ENCODE measurements at places on chromosomes 13 and 19.
A peak's percentile ranks its signal among the peaks of the same experiment; 100 is the strongest.

- DNase-seq: no peak
These were observed 4.3 kb downstream of the CDX2 start for GRCh38 chr13:27964741-27965323.

DNA sequence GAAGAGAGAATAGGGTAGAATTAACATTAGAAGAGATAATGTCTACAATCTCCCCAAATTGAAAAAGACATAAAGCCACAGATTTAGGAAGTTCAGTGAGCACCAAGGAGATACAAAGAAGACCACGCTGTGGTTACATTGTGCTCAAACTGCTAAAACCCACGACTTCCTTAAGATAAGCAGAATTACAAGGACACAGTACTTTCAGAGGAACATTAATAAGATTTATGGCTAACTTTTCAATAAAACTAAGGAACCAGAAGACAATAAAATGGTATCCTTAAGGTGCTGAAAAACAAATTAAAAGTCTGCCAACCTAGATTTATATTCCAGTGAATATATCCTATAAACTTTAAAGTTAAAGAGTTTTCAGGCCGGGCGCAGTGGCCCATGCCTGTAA is 7.4 kb upstream of the IL17D start:
- DNase-seq: no peak

DNA sequence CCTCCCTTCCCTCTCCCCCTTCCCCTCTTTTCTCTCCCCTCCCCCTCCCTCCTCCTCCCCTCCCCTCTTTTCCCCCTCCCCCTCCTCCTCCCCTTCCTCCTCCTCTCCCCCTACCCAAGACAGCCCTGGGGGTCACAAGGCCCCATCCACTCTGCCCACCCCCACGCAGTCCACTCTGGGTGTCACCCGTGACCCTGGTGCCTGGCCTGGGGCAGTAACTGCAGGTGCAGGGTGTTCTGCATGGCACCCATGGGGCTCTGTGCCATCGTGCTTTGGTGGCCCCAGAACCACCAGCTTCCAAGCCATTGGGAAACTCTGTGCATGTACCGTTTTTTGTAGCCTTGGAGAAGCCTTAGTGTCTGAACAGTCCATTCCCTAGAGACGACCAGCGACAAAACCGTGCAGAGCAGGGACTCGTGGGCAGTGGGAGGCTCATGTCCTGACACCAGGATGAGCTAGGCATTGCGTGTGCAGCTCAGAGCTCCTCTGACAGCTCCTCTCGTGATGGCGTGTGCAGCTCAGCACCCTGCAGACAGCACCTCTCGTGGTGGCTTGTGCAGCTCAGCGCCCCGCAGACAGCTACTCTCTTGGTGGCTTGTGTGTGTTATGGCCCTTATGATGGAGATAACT is 43.7 kb upstream of the F7 start:
- no peak for DNase-seq

GRCh38 chr13:36666477-36667229 is 7.2 kb upstream of the SERTM1 start:
- DNase-seq: no peak

- DNase-seq: no peak
These were observed 753.9 kb downstream of the OLFM4 start for GRCh38 chr13:53782488-53782961.

- no peak for DNase-seq
These were observed 134.3 kb upstream of the SLITRK5 start for GRCh38 chr13:87536899-87537298.

DNA sequence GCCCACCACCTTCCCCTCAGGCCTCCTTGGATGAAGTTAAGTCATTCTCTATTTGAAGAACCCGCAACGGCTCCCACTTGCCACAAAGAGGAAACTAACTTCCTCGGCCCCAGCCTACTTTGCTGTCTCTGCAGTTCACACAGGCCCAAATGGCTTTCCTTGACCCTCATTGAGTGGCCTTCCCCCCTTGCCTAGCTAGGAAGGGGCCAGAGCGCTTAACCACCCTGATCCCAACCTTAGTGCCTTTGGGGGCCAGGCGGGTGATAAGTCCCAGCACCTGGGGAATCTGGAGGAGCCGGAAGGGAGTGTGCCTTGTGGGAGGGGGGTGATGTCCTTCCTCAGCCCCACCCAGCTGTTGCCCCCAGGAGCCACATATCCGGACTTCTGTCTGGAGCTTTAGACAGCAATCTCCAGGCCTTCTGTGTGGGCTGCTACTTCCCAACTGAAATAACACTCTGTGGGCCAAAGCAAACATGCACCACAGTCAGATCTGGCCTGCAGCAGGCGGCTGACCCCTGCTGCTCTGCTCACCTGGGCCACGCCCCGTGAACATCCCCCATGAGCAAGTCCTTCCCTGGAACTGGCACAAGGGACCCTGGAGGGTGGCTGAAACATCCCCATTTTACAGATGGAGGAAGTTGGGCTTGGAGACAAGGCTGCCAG is 10.5 kb downstream of the NECTIN2 start:
- no peak for DNase-seq

GRCh38 chr13:74322562-74322961 is 188.4 kb upstream of the KLF12 start:
- no peak for DNase-seq

DNA sequence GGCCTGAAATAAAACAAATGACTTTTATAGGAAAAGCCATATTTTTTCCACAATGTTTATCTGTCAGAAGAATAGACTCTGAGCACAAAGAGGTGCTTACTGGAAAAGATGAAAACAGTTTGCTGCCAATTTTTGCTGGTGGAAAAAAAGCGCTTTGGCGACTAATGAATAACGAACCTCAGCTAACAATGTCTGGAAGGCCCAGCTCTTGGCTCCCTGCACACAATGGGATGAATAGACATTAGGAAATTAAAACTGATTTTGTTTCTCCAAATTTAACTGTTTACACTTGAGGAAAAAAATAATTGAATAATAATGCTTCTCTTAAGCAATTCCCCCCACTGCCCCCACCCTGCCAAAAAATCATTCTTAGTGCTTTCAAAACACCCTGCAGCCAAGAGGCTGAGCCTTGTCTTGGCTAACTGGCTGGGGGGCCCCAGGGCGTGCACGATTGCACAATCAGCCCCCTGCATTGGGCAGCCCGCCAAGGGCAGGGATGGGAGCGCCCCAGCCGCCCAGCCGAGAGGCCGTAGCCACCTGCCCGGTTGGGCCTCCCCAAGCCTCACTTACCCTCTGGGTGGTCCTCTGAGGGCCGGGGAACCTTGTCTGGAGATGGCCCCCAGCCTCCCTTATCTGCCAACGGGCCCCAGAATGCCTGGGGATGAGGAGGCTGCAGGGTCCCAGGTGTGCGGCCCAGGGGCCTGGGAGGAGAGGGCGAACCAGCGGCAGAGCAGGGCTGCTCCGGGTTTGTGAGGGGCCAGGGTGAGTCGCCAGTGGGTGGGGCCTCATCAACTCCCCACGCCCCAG is 16.8 kb downstream of the CEBPG start:
- no peak for DNase-seq

- no peak for DNase-seq
These were observed 213.8 kb downstream of the KCTD12 start for GRCh38 chr13:76672420-76672819.

GRCh38 chr19:48487948-48488347 is 18.8 kb downstream of the CYTH2 start:
- no peak for DNase-seq

- DNase-seq: peak; percentile 68
These were observed at the start of gene CELF5 for GRCh38 chr19:3224346-3225168. TSS of gene CELF5 (plus strand) at chr19:3224661. CDS start at chr19:3224740, 79 bp downstream.

DNA sequence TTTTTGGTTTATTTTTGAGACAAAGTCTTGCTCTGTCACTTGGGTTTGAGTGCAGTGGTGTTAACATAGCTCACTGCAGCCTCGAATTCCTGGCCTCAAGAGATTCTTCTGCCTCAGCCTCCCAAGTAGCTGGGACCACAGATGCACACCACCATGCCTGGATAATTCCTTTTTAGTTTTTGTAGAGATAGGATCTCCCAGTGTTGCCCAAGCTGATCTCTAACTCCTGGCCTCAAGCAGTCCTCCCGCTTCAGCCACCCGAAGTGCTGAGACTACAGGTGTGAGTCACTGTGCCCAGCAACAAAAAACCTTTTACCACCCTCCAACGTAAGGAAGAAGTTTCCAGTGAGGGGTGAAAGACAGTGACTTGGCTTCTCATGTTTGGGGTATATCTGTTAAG is 81.1 kb upstream of the TSHZ3 start:
- DNase-seq: no peak

DNA sequence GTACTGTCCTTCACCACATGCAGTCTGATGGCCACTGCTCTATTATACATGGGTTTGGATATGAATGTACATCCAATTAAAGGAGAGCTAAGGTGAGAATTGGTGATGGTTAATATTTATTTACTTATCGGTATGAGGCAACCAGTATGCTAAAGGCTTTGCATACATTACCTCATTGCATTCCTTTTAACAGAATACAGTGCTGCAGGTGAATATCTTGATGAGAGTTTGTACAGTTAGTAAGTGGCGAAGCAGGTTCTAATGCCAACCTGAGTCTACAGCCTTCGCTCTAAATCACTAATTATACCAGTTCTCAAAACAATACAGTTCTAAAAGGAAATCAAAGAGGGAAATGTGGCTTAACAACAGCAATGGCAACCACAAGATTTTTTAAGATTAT is 284.1 kb downstream of the ITGBL1 start:
- no peak for DNase-seq

- DNase-seq: no peak
These were observed 55.6 kb downstream of the TMED1 start for GRCh38 chr19:10780368-10780767.

DNA sequence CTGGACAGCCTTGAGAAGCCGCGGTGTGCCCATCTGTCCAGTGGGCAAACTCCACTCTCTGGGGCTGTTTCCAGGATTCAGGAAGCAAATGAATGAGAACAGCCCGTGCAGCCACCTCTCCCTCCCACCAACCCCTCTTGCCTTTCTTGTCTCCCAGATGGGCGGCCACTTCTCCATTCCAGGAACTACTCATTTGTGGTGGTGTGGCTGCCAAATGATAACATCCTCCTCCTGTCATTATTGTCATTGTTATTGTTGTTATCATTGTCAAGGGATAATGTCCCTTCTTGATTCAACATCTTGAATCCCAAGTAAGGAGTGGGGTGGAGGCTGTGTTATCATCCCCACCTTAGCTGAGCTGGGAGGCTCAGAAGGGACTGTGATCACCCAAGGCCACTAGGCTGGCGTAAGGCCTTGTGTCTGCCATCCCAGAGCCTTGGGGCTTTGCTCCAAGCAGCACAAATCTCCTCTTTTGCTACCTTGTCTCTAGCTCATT is 1.6 kb downstream of the DNM2 start:
- DNase-seq: no peak

GRCh38 chr19:39645800-39646411 is 9.8 kb upstream of the LGALS16 start:
- peak; percentile 19 for DNase-seq

- DNase-seq: no peak
These were observed 790.9 kb upstream of the PRR20A start for GRCh38 chr13:56349866-56350265.

DNA sequence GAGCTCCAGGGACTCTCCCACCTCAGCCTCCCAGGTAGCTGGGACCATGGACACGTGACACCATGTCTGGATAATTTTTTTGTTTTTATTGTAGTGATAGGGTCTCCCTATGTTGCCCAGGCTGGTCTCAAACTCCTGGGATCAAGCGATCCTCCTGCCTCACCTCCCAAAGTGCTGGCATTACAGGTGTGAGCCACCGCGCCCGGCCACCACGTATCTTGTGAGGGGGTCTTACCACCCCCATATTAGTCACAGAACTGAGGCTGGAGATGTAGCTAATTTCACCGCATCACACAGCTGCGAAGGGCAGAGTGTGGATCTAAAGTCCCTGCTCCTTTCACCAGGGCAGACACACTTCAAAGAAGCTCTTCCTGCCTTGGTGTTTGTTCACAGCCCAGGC is 211.8 kb upstream of the SOX1 start:
- no peak for DNase-seq

- no peak for DNase-seq
These were observed 37.4 kb upstream of the ZNF527 start for GRCh38 chr19:37333457-37333856.

GRCh38 chr13:29101409-29101808 is 281.3 kb downstream of the MTUS2 start:
- DNase-seq: no peak

GRCh38 chr13:108322206-108322824 is 52.8 kb downstream of the TNFSF13B start:
- no peak for DNase-seq

DNA sequence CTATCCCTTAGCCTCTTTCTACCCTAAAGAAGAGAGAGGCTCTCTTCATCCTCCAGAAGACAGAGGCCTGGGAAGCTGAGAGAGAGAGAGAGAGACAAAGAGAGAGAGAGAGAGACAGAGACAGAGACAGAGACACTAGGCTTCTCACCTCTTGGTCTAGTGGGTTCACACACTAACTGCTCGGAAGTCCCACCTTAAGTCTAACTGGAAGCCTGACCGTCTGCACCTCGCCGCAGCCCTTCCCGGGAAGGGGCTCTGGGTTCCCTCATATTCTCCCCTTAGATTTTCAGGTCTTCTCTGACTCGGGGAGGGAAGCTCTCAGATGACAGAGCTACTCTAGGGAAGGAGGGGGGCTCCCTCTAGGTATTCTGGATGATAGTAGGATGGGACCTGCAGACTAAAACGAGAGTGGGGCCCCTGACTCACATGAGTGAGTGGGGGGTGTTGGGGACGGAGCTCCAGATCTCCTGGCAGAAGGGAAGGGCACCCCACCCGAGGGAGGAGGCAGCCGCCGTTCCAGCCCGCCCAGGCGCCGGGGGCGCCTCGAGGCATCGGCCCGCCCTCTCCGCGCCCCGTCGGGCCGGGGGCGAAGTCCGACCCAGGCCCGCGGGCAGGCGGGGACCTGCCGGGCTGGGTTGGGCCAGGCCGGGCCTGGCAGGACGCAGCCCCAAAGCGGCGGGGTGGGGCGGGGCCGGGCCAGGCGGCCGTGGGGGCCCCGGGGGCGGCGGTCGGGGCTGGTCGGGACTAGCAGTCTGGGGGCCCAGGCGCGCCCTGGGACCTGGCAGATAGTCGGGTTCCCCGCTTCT is 2.0 kb upstream of the JUNB start:
- no peak for DNase-seq

DNA sequence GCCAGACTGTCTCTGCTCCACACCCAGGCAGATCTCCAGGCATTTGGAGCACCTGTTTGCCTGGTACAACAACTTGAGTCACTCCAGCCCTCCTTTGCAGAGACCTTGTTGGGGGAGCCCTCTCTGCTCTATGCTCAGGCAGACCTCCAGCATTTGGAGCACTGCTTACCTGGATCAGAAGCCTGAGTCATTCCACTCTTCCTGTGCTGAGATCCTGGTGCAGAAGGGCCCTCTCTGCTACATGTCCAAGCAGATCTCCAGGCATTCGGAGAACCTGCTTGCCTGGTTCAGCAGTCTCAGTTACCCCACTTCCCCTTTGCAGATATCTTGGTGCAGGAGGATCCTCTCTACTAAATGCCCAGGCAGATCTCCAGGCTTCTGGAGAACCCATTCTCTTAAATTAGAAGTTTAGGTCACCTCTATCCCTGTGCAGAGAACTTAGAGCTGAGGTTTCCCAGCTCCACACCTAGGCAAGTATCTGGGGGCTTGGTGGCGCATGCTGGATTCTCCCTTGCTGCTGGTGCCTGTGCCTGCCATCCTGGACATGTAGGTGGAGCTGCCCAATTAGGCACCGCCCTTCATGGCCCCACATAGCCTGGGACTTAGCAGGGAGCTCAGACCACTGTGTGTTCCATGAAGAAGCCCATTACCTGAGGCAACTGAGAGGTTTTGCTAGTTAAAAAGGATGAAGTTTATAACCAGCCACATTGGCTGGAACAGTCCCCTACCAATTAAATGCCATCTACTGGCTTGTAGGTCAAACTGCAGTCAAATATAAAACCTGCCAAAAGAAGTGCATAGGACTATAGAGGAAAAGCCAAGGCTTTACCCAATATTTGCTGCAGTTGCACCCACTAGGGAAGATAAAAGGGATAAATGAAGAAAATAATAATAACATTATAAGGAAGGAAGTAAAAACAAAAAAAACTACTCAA is 97.6 kb upstream of the SLITRK6 start:
- DNase-seq: no peak
